ENCODE measurements at places on chromosomes 7 and 10.

- no peak for DNase-seq
Measured at GRCh38 chr10:124675824-124676223, 68.4 kb downstream of the FAM53B start.

GRCh38 chr7:45940939-45941338, 19.9 kb upstream of the IGFBP3 start:
- DNase-seq = no peak

DNA sequence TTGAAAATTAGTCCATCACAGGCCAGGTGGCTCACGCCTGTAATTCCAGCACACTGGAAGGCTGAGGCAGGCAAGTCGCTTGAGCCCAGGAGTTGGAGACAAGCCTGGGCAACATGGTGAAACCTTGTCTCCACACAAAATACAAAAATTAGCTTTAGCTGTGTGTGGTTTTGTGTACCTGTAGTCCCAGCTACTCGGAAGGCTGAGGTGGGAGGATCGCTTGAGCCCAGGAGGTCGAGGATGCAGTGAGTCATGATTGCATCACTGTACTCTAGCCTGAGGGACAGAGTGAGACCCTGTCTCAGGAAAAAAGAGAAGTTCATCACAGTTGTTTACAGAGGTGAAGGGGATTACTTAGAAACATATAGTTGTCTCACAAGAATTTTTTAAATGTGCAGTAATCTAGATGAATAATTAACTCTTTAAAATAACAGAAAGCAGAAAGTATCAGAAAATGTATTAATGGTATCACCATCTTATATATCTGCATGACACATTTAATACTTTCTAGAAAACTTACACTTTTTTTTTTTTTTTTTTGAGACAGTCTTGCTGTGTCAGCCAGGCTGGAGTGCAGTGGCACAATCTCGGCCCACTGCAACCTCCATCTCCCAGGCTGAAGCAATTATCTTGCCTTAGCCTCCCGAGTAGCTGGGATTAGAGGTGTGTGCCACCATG, 8.9 kb downstream of the LCOR start:
- peak; percentile 57 for DNase-seq

- no peak for DNase-seq
Measured at GRCh38 chr10:69644658-69645295, 14.7 kb downstream of the FAM241B start.

- DNase-seq = no peak
Measured at GRCh38 chr7:2010101-2010500, 222.6 kb downstream of the MAD1L1 start.

DNA sequence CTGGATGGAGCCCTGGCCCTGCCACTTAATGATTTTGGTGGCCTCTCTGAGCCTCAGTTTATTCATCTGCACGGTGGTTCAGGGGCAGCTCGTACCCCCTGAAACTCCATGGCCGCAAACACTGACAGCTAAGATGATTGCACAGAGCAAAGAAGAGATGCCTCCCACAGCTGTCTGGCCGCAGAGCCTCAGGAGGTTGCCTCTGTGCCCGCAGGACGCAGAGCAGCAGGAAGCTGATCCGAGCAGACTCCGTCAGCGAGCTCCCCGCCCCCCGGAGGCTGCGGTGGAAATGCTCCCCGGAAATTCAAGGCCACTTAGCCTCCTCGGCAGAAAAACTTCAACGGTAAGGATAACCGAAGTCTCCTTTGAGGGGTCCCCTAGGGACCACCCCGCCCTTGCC, 30.2 kb upstream of the C10orf53 start:
- DNase-seq = no peak

DNA sequence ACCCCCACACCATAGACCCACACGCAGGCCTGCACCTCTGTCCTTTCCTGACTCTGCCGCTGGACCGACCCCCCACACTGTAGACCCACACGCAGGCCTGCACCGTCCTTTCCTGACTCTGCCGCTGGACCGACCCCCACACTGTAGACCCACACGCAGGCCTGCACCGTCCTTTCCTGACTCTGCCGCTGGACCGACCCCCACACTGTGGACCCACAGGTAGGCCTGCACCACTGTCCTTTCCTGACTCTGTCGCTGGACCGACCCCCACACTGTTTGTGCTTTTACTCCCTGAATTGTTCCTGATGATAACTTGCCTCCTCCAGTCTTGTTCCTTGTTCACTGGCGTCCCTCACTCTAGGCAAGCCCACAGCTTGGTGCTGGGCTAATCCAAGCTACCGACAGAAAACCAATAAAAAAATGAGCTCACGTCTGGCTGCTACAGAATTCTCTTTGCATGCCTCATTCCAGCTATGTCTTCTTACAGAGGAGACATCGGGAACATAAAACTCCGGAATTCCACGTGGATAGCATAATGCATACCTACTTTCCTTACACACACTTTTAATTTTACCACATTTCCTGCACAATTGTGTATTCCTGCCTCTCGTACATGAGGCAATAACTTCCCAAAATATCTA, 494.3 kb downstream of the PTPRN2 start:
- DNase-seq = no peak

- no peak for DNase-seq
Measured at GRCh38 chr7:2510909-2511768, 8.4 kb upstream of the LFNG start.

- no peak for DNase-seq
Measured at GRCh38 chr10:17238445-17239291, 10.6 kb downstream of the VIM start.

DNA sequence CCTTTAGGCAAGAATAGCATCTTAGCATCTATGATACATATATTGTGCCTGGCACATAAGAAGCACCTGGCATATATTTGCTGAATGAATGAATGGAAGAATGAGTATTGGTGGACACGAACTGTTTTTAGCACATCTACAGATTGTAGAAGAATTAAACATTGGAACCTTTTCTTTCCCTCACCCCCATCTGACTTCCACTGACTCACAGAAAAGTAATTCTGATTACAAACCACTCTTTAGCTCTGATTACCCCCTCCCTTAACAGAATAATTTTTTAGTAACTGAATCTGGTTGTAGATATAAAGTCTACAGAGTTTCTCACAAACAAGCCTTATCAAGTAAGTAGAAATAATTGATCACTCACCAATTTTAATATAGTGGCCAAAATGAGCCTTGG, 31.9 kb downstream of the SLC26A4 start:
- DNase-seq = no peak

DNA sequence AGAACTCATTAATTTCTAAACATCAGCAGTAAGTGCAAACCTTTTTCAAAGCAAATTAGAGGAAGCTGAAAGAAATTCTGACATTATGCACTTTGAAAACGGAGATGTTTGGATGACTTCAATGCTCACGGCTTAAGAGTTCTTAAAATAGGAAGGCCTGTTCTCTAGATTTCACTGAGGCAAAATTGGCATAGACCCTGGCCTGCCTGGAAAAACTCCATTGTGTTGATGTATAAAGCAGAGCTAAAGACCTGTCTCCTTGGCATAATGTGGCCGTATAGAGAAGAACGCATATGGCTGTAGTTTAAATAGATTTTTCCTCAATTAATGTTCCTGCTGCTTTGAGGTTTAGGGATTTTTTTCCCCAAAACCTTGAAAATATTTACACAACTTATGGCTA, 24.5 kb upstream of the AGMO start:
- no peak for DNase-seq

- DNase-seq = no peak
Measured at GRCh38 chr7:123747620-123748141, 1.1 kb downstream of the WASL start.

- no peak for DNase-seq
Measured at GRCh38 chr10:94219829-94220228, 142.9 kb downstream of the NOC3L start.

DNA sequence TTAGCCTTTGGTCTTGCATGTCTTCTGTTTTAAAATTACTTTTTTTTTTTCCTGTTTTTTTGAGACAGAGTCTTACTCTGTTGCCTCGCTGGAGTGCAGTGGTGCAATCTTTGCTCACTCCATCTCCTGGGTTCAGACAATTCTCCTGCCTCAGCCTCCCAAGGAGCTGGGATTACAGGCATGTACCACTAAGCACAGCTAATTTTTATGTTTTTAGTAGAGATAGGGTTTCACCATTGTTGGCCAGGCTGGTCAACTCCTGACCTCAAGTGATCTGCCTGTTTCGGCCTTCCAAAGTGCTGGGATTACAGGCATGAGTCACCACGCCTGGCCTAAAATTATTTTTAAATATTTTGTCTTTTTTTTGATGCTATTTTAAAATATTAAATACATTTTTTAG, 38.5 kb downstream of the MLLT10 start:
- DNase-seq = no peak

Measured in keratinocyte (primary cell).